ENCODE measurements at places on chromosomes 3 and 15.

DNA sequence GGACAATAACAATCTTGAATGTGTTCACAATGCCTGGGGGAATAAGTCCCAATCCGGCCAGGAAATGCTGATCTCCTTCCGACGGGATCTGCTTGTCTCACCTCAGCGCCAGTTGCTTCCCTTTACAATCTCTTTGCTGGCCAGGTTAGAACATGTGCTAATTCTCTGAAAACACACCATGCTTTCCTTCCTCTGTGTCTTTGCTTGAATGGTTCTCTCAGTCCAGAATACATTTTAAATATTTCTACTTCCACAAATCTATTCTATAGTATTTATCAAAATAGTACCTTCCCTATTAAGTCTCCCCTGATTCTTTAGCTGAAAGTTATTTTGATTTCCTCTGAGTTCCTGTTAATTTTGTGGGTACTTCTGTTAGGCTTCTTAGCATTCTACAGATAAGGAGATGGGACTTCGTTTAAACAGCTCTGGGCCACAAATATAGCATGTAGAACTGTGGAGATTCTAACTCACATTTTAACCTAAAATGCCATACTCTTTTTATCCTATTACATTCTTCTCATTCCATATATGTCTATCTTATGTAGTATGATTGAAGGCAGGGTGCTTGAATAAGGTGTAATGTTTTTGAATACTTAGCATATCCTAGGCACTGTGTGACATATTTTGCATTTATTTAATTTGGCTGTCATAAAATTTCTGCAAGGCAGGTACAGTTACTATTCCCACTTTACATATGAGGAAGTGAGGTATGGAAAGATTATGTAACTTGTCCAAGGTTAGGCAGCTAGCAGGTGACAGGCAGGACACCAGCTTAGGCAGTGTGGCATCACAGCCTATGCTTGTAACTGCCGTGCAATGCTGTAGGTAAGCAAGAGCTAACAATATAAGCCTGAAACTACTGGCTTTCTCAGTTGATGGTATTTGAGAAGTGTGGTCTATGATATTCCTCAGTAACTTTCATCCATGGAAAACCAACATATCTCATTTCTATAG, 299.8 kb downstream of the LPP start:
- DNase-seq: no peak

- DNase-seq: no peak
Measured at GRCh38 chr15:69704229-69704628, 251.6 kb downstream of the RPLP1 start.

DNA sequence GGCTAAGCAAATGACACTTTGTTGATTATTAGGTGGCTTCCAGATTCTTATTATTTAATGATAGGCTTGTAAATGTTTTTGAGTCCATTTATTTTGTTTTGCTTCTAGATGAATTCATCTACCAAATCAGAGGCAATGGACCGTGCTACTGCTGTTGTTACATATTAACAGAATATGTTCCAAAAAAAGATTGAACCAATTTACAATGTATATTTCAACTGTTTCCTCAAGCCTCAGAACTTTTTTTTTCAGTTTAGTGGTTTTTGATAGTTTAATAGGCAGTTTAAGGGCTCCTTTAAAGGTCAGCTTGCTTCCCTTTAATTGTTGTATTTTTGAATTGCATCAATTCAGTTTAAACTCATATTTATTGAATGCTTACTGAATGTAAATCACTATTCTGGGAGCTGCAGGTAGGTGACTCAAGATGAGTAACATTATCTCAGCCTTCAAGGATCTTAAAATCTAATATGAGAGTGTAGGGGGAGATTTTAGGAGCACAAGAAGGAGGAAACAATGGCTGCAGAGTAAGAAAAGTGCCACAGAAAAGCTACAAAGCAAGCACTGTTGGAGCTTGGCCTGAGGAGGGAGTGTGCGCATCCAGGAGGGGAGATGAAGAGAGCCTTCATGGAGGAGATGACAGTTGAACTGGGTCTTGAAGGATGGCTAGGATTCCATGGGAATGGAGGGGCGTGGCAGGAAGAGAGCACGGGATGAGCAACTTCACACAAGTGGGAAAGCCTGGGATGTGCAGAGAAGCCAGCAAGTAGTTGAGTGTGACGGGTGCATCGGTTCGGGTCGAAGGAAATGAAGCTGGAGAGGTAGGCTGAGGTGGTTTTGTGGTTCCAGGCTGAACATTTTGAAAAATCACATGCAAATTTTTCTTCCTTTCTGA, 14.7 kb downstream of the MAP2K1 start:
- DNase-seq: no peak

- DNase-seq: no peak
Measured at GRCh38 chr15:40412095-40412759, 6.6 kb downstream of the IVD start.

DNA sequence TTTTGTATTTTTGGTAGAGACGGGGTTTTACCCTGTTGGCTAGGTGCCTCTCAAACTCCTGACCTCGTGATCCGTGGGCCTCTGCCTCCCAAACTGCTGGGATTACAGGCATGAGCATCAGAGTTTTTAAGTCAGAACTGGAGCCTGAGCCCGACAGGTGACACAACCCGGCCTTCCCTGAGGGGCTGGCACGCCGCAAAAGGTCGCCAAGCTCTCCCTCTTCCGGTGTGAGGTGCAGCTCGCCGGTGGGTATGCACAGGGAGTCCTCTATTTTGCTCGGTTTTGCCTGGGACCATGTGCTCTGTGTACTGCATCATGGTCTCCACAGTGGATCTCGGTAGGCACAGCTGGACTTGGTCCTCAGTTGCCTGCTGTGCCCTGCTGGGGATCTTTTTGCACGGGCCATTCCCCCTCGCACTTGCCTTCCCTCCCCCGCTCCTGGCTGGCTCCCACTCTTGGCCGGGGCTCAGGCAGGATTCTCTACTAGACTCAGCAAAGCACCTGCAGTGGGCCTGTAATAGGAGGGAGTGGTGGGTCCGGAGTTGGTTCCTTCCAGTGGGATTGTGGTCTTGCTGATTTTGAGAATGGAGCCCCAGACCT, 101.2 kb upstream of the KLF13 start:
- no peak for DNase-seq

DNA sequence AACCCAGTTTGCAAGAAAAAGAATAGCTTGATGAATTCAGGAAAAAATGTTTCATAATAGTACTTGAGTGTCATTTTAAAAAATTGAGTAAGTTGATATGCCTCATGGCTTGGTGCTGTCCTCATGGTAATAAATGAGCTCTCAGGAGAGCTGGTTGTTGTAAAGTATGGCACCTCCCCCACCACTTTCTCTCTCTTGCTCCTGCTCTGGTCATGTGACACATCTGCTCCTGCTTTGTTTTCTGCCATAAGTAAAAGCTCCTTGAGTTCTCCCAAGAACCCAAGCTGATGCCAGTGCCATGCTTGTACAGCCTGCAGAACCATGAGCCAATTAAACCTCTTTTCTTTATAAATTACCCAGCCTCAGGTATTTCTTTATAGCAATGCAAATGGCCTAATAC, 108.8 kb upstream of the CRBN start:
- no peak for DNase-seq

GRCh38 chr3:72439321-72440183, 408.7 kb downstream of the SHQ1 start:
- DNase-seq: no peak

- no peak for DNase-seq
Measured at GRCh38 chr15:52294881-52295420, 653 bp downstream of the MYO5C start.

DNA sequence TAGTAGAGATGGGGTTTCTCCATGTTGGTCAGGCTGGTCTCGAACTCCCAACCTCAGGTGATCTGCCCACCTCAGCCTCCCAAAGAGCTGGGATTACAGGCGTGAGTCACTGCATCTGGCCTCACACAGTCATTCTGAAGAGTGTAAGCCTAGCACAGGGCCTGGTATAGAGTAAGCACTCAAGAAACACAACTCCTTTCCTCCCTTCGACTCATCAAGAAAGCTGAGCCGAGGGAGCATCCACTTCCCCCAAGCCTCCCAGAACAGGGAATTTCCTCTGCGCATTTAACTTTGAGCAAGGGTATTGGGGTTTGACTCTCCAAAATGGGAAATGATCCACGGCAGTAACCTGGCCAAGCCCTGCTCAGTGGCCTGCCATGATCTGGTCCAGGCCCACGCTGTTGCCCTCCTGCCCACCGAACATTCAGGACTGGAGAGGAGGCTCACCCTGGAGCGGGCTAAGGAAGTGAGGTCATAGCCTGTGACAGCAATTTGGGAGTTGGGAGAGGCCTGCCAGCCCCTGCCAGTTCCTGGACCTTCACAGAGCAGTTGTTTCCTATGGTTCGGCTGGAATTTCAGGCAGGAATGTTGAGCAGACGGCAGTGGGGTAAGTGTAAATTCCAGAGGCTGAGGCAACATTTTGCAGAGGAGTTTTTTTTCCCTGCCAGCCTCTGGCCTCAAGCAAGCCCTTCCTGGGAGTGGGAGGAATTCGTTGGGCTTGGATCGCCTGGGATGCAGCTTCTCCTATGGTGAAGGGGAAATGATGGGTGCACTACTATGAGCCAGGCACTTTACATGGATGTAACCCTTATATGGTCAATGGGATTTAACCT, 21.2 kb upstream of the SMAD3 start:
- no peak for DNase-seq

DNA sequence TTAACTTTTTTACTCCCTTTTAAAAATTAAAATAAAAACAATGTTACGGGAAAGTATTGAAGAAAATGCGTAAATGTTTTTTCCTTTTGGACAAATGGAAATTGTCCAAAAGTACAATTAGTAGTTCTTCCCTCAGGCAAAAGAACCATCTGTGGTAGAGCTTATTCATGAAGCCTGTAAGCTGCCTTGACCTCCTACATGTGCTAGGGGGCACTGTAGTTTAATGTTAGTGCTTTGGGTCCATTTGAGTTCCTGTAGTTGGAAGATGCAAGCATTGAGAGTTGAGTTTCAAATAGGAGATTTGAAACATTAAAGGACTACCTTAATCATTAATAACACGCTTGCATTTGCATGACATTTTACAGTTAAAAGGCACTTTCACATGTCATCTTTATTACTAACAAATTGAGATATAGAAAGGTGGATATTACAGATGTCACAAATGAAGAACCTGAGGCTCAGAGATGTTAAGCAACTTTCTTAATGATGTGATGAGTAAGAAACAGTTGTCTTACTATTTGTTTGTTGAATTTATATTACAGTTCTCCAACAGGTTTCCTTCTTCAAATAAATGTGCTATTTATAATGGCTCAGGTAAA, 1.8 kb upstream of the ZNF385D start:
- DNase-seq: no peak

DNA sequence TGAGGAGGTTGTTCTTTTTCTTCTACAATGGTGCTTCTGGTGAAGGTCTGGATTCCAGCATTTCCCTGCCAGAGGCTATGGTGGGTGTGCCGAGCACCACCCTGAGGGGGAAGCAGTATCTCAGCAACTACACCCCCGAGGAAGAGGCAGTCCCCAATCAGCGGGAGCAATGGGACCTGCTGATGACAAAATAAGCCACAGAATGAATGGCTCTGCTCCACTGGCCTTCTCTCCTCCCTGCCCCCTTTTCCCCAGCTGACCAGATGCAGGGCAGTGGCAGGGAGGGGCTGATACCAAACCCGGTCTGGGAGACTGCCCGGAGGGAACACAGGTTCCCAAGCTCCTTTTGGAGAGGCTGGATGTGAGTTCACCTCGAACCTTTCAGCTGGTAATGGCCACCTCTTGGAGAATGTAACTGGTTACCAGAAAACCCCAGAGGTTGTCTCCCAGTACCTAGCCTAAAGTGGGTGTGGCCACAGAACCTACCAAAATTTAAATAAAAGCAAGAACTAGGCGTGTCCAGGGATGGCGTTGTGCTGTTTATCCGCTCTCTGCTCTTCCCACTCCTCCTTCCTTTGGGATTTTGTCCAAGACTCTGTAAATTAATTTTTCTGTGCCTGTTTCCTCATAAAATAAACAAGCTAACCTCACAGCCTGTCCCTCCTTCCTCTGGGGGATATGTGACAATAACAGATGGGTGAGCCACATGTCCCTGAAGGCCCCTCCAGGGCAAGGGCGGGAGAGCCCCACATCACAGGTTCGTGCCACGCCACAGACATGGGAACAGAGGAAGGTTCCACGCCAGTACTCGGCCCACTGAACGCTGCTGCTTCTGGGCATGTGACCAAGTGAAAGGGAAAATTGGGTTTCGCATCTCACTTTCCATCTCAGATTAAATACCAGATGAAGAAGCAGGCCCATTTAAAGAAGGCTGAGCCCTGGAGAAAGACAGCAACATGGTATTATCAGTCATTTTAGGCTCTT, 35.1 kb upstream of the SPTBN5 start:
- no peak for DNase-seq

DNA sequence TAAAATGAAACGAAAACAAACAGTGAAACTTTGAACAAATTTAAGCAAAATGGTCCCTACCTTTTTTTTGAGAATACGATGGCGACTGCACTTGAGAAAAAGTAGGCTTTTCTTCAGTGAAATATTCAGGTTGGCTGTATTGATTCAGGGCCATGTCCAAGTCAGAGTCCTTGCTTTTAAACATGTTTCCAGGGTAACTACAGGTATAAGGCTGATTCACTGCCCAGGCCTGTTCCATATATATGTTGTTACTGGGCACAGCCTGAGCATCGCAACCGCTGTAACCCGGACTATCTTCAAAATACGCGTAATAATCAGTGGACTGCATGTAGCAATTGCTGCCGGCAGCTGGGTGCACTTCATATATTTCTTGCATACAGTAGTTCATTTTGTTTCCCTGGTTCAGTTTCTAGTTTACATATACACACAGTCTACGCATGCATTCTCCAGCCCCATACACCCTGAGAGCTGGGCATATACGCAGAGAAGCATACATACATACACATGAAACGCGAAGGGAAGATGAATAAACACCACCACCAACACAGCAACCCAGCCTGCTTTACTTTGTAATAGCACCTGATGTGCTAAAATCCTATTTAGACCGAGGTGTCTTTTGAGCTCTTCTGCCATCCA, 220.0 kb downstream of the NR1D2 start:
- no peak for DNase-seq

GRCh38 chr3:100310355-100310965, 24.1 kb upstream of the NIT2 start:
- no peak for DNase-seq

GRCh38 chr3:4938281-4938982, 40.8 kb upstream of the BHLHE40 start:
- no peak for DNase-seq

GRCh38 chr3:118742760-118743159, 291.9 kb downstream of the IGSF11 start:
- no peak for DNase-seq

- no peak for DNase-seq
Measured at GRCh38 chr15:67914537-67915460, 75.0 kb upstream of the RNU6-1 start.

GRCh38 chr15:91308855-91309254, 208.8 kb downstream of the SV2B start:
- no peak for DNase-seq

GRCh38 chr15:85754989-85755388, 39.7 kb downstream of the KLHL25 start:
- peak; percentile 43 for DNase-seq
